ENCODE measurements at places on chromosomes 4 and X.

GRCh38 chrX:131779741-131780140 is 235.9 kb downstream of the OR13H1 start:
- DNase-seq, result no peak

GRCh38 chr4:86497980-86498862 is 95.9 kb upstream of the PTPN13 start:
- DNase-seq, result no peak

DNA sequence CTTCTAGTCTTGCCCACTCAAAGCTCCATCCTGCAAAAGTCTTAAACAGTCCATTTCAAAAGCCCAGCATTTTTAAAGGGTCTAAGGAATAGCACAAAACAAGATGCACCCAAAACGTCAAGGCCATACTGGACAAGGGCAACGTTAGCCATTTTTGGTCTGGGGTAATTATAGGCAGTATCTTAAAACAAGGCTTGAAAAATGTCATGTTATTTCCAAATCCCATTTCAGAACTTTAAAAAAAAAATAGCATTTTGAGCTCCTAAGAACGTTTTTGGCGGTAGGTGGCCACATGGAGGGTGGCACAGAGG is 584 bp upstream of the TMEM165 start:
- no peak for DNase-seq

GRCh38 chrX:85052205-85052604 is 48.5 kb downstream of the APOOL start:
- no peak for DNase-seq

GRCh38 chrX:37644381-37645305 is 40.9 kb upstream of the XK start:
- DNase-seq, result no peak

- no peak for DNase-seq
These were observed 18.3 kb downstream of the L1CAM start for GRCh38 chrX:153867671-153868070.

- DNase-seq, result no peak
These were observed 641.1 kb upstream of the ATOH1 start for GRCh38 chr4:93187466-93187865.

- no peak for DNase-seq
These were observed 43.1 kb upstream of the UCP1 start for GRCh38 chr4:140611854-140612253.

GRCh38 chr4:56375458-56375857 is 11.8 kb downstream of the AASDH start:
- DNase-seq, result no peak

- no peak for DNase-seq
These were observed 154.2 kb downstream of the NHS start for GRCh38 chrX:17529151-17529745.

DNA sequence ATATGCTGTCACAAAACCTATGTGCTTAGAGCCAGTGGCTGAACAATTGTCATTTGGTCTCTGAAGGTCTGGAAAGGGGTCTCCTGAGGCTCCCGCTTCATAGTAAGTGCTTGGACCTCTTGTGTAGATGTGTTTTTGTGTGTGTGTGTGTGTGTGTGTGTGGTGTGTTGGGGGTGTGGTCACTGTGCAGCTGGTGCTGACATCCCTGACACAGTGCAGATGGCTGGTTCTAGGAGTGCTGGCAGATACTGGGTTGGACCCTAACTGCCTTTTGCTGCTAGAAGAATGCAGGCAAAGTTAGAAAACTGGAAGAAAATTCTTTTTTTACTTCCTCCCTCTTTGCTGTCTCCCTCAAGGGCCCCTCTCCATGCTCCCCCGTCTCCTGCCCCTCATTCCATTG is 1872.6 kb downstream of the ARAP2 start:
- no peak for DNase-seq

DNA sequence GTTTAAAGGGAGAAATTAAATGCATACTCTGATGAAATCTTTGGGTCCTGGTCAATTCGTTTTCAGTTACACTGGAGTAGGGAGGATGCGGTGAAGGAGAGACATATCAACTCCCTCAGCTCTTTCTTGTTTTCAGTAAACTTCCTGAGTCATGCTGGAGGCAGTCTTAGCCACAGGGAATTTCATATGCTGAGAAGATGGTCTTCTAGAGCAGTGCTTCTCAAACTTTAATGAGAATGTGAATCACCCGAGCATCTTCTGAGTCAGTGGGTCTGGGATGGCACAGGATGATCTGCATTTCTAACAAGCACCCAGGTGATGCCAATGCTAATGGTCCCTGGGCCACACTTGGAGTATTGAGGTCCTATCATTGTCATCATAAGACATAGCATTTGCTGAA is 214.5 kb downstream of the KIT start:
- no peak for DNase-seq

GRCh38 chr4:151951671-151952050 is 190.9 kb upstream of the GATB start:
- no peak for DNase-seq

- DNase-seq, result no peak
These were observed 10.8 kb upstream of the NKAP start for GRCh38 chrX:119954374-119954773.

- no peak for DNase-seq
These were observed 234.3 kb upstream of the HHIP start for GRCh38 chr4:144411700-144412099.

GRCh38 chr4:87848622-87849351 is 16.0 kb downstream of the MEPE start:
- DNase-seq, result peak; percentile 22

- no peak for DNase-seq
These were observed 245.1 kb downstream of the PTTG2 start for GRCh38 chr4:38205261-38205660.

GRCh38 chr4:16261313-16261878 is 35.1 kb upstream of the TAPT1 start:
- DNase-seq, result no peak

GRCh38 chr4:85548841-85549240 is 73.9 kb downstream of the ARHGAP24 start:
- no peak for DNase-seq

GRCh38 chrX:8845060-8845459 is 43.9 kb upstream of the FAM9A start:
- no peak for DNase-seq

GRCh38 chrX:85052636-85053343 is 49.1 kb downstream of the APOOL start:
- DNase-seq, result no peak

- peak; percentile 9 for DNase-seq
These were observed 47.8 kb downstream of the ACOX3 start for GRCh38 chr4:8392591-8393190.

- DNase-seq, result no peak
These were observed 87.2 kb downstream of the AREG start for GRCh38 chr4:74531963-74532794.

GRCh38 chr4:22192084-22192511 is 243.5 kb upstream of the KCNIP4 start:
- DNase-seq, result no peak

DNA sequence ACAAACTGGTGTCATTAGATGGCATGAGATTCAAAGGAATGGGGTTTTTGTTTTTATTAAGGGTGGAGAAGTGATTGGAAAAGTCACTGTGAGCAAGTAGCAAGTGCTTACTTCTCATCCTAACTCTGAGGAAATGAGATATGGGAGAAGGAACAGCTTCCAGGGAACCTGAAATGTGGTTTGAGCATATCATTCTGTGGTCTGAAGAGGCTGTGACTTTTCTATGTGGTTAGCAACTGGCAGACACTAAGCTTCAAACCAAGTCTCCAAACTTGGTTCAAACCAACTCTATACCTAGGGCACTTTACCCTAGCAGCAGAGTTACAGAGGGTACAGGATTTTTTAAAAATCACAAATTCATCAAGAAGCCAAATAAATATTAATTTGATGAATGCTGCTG is 58.2 kb downstream of the DCLK2 start:
- DNase-seq, result no peak

DNA sequence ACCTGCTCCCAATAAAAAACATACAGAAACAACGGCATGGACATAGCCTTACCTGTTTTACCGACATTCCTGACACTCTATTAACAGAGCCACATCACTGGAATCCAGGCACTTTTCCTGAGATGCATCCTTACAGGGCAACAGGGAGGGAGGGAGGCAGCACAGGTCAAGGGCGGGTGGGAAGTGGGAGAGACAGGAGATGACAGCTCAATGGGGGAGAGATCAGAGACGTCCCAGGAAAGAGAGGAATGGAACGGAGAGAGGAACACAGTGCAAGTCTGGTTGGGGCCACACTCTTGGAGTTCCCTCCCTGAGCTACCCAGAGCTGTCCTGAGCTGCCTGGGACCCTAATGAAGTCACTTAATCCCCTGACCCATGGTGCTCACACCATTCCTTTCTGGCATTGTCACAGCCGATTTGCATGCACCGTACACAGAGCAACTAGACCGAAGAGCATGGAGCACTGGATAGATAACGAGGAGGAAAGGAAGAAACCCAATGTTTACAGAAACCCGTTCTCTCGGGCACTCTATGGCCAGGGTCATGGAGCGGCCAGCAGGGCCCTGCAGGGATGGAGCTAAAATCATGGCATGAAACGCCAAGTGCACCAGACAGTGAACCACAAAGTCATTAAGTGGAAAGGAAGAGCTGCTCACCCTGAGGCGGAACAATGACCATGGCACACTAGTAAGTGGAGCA is 93.1 kb downstream of the NSUN7 start:
- no peak for DNase-seq

DNA sequence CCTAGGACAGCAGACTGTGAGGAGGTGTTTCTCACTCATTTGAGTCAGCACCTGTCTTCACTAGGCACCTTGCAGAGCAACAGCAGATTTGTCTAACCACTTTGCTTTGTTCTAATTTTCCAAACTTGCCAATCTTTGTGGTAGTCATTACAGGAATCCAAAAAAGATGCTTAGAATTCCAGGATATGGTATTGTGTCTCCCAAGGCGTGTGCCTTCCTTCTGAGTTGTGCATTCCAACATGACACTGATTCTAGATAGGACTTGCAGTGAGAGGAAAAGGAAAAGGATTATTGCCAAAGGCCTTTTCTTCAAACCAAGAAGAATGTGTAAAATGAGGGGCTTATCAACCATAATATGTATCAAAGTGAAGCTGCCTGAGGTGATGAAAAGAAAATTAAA is 126.2 kb downstream of the MAPK10 start:
- no peak for DNase-seq

GRCh38 chrX:110786486-110786885 is 9.1 kb downstream of the CHRDL1 start:
- no peak for DNase-seq

DNA sequence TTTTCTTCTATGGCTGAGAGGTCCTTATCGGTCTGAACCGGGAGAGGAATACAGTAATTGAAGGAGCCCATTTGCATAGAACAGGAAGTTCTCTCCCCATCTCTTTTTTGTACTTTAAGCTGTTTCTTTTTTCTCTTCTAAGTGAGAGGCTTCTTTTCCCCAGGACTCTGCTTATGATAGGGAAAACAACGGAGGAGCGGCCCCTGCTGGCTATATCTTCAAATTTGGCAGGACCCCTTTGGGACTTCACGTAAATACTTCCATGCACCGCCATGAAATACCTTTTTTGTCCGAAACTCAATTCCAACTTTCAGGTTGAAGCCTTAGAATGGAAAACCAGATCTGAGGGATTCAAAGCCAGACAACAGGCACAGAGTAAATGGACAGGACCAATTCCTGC is 1153.0 kb upstream of the INTU start:
- no peak for DNase-seq

GRCh38 chrX:134891652-134892051 is 99.1 kb upstream of the SMIM10 start:
- no peak for DNase-seq

- DNase-seq, result no peak
These were observed 135.6 kb upstream of the ZIC3 start for GRCh38 chrX:137430301-137430700.

DNA sequence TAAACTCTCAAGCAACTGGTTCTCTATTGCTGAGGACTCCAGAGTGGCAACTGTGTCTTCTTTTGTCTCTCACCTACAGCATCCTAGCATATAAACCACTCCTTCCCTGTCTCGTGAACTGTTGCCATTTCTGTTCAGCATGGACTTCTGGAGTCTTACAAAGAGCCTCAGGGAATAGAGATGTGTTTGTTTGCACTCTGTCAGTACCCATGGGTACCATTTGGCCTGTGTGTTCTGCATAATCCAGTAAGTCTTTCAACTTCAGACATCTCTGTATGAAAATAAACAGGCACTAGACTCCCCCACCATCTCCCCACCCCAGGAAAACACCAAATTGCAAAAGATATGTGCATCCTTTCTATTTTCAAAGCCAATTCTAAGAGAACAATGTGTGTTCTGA is 1351.6 kb upstream of the PABPC4L start:
- DNase-seq, result no peak

- no peak for DNase-seq
These were observed 3.0 kb upstream of the PLAC1 start for GRCh38 chrX:134661295-134661694.

Measured in stimulated activated CD4-positive, alpha-beta T cell treated with anti-CD3 and anti-CD28 coated beads, Interleukin-2, amount 100 ng/mL, for 24 hours (primary cell).